ENCODE measurements at places on chromosomes 7 and 10.

GRCh38 chr7:100153708-100154535, 4.6 kb downstream of the TRAPPC14 start:
- DNase-seq = no peak

- DNase-seq = peak; percentile 58
Observed at GRCh38 chr10:80408242-80409101, at the start of gene PRXL2A. TSS of gene PRXL2A (plus strand) at chr10:80408551. CDS start at chr10:80420468, 11,917 bp downstream.

DNA sequence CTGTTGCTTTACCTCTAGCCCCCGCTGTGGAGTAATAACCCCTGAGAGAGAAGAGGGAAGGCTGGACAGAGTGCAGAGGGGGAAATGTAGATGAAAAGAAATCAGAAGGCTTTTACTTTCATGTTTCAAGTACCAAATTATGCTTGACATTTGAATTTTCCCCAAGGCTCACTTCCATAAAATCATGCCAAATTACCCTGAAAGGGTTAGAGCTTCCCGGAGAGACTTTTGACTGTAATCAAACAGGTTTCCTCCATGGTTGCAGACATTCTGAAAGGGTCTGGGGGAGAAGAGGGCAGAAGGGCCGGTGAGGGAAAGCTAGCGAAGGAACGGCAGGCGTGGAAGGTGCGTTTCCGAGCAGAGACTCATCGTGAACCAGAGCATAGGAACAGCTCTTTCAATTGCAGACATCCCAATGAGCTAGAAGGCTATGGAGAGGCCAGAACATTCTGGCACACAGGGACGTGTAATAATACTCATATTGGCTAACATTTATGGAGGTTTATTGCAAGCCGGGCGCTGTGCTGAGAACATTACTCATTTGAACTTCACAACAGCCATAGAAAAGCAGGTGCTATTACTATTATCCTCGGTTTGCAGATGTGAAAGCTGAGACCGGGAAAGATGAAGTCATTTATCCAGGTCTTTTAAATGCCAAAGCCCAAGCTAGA, 620.8 kb upstream of the AUTS2 start:
- no peak for DNase-seq

DNA sequence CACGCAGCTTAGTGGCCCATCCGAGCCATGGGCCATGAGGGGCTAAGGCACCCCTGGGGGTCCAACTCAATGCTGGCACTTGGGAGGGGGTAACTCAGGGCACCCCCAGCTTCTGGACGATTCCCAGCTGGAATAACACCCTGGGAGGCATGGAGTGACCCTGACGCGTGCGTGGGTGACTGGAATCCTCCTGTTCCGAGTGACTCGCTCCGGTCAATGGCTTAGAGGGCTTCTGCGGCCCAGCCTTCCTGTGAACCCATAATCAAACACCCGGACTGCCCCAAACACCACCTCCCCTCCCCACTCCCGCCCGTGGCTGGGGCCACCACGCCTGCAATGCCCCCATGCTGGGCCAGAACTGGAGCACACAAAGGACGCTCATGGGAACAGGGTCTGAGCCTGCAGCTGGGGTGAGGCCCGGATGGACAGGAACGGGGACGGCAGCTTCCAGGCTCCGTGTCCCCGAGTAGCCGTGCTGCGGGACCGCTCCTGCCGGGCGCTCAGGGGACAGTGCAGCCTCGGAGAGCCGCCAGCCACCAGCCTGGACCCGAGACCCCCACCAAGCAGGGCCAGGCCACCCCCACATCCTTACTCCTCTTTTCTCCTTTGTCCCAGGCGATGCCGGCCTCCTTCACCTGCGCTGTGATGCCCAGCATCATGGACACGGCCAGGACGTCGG, 8.5 kb downstream of the INTS1 start:
- no peak for DNase-seq

- peak; percentile 98 for DNase-seq
Observed at GRCh38 chr7:99944497-99945070, 15.2 kb upstream of the GJC3 start.

GRCh38 chr7:128153436-128153835, 87.6 kb upstream of the LEP start:
- DNase-seq = no peak

- no peak for DNase-seq
Observed at GRCh38 chr10:73983096-73984047, 14.5 kb upstream of the VCL start.

- DNase-seq = no peak
Observed at GRCh38 chr7:26687032-26687431, 177.4 kb downstream of the SKAP2 start.

GRCh38 chr10:72274730-72275350, 1.1 kb downstream of the DDIT4 start:
- DNase-seq = peak; percentile 19

DNA sequence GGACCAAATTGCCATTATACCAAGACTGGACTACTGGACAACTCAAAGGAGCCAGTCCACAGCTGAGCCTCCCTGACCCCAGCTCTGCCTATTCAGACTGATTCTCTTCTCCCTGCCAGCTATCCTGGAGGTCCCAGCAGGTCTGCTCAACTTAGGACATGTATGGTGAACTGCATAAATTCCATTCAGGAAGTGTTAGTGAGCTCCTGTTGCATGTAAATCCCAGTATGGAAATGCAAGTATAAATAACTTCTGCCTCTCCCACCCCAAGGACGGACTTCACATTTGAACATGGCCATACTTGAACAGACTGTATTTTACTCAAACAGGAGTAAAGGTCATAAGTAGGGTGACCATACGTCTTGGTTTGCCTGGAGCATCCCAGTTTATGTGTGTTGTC, 128.4 kb downstream of the CHCHD3 start:
- no peak for DNase-seq

GRCh38 chr7:17126413-17127268, 171.8 kb upstream of the AHR start:
- no peak for DNase-seq

DNA sequence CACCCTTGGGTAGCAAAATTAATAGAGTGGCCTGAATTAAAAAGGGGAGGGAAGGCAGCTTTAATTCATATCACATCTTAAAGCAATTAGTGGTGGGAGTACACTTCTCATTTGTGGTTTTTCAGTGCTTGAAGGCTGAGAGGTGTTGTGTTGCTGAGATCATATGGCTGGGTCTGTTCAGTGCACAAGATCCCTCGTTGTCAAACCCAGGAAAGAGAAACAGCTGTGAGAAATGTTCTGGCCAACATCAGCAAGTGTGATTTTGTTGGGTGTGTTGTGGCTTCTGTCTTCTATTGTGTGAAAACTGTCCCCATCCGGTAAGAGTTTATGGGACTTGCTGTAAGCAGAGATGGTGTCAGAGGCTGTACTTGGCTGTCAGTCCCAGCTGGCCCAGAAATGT, 197.9 kb upstream of the BMPER start:
- no peak for DNase-seq

GRCh38 chr7:134298902-134299683, 17.6 kb downstream of the SLC35B4 start:
- DNase-seq = peak; percentile 28

DNA sequence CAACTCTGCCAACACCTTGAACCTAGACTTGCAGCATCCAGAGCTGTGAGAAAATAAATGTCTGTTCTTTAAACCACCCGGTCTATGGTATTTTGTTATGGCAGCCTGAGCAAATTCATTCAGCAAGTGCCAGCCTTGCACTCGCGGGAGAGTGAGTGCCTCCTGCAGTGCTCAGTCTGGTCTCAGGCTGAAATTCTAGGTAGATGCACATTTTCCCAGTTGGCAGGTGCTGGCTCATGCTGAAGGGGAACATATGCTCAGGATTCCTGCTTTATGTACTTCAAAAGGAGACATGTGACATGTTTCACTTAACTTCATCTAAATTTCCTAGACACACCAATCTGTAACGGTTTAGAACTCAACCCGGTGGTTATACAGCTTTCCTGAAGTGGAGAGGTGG, 170.8 kb downstream of the MGMT start:
- no peak for DNase-seq

- no peak for DNase-seq
Observed at GRCh38 chr7:102944241-102944640, 31.4 kb downstream of the LRRC17 start.
